Cardiac muscle cell (in vitro differentiated cells and primary cell): ENCODE measurements at places on chromosomes 7 and 10.
A peak's percentile ranks its signal among the peaks of the same experiment; 100 is the strongest.

GRCh38 chr7:94052398-94053180 lies 48.4 kb upstream of the BET1 start:
- no peak for DNase-seq

GRCh38 chr10:79380946-79381721 lies 33.9 kb downstream of the PPIF start:
- no peak for DNase-seq

DNA sequence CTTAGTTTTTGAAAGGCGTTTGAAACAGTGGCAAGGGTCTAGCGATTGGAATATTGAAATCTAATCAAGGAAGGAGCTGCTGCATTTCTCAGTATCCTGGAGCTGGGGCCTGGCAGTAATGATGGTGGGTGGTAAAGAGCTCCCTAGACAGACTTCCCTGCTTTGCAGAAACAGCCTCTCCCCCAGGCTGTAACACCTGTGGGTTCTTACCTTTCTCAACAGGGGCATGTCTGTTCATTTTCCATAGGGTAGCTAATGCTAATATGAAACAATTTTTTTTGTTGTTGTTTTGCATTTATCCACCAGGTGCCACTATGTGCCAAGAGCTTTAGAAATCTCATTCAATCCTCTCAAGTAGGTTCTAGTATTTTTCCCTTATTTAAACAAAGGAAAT lies 345.5 kb downstream of the REEP3 start:
- DNase-seq = peak; percentile 38

GRCh38 chr7:139763330-139763729 lies 14.5 kb downstream of the HIPK2 start:
- DNase-seq = peak; percentile 52
